ENCODE measurements at places on chromosomes 3 and 15.

DNA sequence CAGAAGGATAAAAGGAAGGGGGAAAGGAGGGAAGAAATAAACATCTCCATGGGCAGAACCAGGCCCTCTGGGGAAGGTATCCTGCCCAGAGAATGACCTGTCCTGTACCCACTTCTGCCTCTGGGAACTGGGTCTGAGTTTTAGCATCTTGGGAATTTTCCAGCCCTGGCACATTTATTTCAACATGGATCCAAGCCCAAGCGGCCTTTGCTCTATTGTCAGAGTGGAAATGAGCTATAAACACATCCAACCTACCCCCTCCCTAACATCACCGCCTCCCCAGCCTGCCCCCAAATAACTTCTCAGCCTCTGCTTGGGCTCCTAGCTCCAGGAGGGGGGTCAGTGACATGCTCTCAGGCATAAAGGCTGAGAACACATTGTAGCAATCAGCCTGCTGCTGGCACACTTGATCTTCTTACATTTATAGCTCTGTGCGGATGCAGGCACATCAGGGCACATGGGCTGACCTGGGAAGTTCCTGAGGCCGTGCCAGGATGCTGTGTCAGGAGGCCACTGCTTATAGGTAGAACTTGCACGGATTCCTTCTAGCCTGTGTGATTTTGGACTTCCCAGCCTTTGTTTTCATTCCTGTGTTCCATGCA is 4.6 kb upstream of the OXTR start:
- DNase-seq: no peak

DNA sequence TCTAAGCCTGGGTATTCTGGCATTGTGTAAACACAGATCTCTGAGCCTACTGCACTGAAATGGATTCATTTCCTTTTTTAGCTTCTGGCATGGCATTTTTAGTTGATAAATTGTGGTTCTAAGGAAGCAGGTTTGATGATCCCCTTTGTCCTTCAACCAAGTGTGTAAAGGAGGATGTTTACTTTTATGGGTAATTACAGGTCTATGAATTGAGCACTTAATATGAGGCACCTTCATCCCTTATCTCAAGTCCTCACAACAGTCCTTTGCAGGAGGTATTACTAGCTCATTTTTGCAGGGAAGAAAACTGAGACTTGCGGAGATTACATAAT is 30.8 kb upstream of the ZBTB38 start:
- no peak for DNase-seq

DNA sequence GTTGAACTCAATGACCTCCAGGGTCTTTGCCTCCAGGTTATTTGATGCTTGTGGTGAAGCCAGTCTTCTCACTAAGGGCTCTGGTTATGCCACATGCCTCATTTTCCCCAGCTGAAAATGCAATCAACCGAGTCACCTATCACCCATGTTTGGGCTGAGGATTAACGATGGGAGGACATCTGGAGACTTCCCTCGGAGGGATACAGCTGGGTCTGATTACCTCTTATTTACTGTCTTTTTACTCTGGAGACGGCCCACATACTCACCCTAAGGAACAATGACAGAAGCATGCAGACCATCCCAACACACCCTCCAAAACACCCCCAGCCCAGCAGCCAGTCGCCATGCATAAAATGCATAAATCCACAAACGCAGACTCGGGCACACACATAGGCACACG is 187.4 kb downstream of the OPA1 start:
- no peak for DNase-seq

DNA sequence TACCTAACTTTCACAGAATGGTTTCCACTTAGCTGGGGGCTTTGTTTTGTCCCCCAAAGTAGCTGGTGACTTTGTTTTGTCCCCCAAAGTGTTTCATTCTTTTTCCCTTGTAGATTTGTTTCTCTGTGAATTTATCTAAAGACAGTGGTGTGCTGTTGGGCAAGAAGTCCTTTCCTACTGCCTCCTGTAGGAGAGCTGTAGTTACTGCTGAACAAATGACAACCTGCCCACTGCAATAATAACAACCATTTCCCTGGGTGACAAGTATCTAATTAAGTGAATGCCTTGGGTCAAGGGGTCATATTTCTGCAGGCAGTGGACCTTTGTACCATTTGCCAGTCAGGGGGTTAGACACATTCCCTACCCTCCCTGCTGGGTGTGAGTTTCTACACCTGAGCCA is 125.4 kb upstream of the BFSP2 start:
- no peak for DNase-seq

GRCh38 chr15:62320259-62320658 is 155.2 kb upstream of the C2CD4B start:
- no peak for DNase-seq

DNA sequence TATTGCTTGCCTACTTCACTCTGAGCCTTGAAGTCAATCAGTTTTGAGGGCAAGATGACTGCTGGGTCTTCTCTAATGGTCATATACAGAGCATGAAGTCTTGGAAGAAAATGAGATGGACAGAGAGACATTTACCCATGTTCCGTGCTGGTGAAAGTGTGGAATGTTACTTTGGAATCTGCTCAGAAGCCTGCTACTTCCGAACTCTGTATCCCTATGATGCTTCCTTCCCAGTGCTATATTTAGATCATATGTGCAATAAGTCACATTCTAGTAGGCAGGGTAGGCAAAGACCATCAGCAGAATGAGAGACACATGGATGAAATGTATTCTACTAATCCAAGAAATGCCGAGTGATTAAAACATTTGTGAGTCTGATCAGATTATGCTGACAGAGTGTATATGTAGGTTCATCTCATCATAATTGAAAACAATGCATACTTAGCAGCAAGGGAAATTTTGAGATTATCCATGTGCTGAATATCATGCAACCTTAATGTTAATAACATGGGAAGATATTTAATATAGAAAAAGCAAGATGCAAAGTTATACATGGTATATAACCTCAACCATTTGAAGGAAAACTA is 60.5 kb downstream of the RAB7A start:
- no peak for DNase-seq

DNA sequence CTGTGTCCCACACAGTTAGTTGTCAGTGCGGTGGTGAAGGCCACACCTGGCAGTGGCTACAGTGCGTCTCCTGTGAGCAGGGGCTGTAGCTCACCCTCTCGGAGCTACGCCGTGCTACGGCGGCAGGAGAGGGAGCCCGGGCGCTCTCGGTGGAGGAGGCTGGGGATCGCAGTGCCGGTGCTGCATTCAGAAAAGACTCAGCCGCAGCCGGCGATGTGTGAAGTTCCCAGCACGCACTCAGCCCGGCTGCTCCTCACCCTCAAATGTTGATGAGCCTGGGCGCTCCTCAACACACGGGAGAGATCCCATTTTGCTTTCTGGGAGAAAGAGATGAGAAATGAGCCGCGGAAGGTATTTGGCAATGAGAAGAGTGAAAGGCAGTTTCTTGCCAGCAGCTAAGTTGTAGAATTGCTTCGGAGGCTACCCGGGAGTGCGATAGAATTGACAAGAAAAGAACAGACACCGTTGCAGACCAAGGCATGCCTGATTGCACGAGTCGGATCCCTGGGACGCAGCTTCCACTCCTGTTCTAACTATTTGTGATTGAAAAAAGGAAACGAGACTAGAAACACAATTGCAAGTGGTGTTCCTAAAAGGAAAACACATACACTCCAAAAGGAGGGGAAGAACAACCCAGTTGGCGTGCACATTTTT is at the start of gene UNC13C:
TSS of gene UNC13C (plus strand) at position 189 of the 654 bp plus-strand sequence. CDS start 34,463 bp downstream, outside the sequence.
- no peak for DNase-seq

- no peak for DNase-seq
Observed at GRCh38 chr3:110495201-110495927, 576.3 kb upstream of the NECTIN3 start.

- DNase-seq: no peak
Observed at GRCh38 chr3:156323466-156323865, 203.1 kb downstream of the KCNAB1 start.

- no peak for DNase-seq
Observed at GRCh38 chr3:100562224-100562857, 47.1 kb upstream of the ADGRG7 start.

- no peak for DNase-seq
Observed at GRCh38 chr15:52436981-52437380, 91.7 kb downstream of the MYO5A start.

DNA sequence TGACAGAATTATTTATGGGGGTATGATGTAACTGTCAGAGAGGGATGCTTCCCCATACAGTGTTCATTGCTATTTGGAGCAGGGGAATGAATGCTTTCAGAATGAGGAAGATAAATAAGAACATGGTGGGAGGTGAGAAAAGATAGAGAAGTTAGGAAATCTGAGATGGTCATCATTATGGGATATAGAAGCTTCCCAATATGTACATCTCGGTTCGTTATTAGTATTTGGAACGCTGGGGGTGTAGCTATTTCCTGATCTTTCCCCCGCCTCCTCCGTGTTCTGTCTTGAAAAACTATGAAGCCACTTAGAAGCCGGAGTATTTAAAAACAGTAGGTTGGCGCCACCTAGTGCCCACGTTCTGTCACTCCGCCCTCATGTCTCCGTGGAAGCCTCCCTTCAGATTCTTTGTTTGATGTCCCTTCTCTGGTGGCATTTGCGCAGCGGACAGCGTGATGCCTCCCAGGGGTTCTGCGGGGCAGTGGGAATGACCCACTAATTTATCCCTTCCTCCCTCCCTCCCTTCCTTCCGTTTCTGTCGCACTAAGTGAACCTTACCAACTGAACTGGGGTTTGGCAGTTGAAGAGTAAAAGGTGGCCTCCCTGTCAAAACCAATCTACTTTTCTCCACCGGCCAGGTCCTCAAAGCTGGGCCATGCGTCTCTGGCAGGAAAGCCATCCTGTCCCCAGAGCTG is 184.5 kb downstream of the FEZF2 start:
- peak; percentile 83 for DNase-seq

DNA sequence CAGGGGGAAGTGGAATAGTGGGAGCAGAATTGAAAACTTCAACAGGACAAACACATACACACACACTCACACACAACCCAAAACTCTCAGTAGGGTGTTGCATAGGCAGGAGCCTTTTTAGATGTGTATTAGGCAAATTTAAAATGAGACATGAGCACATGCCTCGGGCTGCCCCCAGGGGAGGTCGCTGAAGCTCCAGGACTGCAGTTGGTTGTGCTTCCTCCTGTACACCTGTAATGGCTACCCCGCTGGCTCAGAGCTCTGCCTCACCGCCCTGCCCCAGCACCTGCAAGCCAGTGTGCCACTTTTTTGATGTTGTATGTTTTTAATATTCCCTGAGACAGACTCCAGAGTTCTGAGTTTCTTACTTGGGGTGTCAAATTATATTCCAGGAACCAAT is 303.4 kb upstream of the NR2E3 start:
- DNase-seq: no peak

GRCh38 chr15:56871185-56871584 is 47.3 kb upstream of the TCF12 start:
- no peak for DNase-seq

DNA sequence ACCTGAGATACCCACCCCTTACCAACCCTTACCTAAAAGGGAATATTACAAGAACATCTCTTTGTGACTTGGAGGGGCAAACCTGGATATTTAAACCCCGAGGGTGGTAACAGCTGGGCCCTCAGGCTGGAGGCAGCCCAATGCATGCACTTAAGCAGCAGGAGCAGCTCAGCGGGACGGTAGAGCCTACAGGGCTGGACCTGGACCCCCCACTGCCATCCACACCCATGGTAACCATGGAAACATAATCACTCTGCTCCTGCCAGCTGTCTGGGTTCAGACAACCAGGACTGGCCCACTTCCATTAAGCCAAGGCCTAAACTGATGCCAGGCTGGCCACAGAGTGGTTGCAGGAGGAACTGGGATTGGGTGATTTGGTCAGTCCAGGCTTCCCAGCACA is 52.8 kb downstream of the ETFA start:
- DNase-seq: no peak

Data from MV-4-11 (cell line).